ENCODE measurements at places on chromosomes 16 and 17.

DNA sequence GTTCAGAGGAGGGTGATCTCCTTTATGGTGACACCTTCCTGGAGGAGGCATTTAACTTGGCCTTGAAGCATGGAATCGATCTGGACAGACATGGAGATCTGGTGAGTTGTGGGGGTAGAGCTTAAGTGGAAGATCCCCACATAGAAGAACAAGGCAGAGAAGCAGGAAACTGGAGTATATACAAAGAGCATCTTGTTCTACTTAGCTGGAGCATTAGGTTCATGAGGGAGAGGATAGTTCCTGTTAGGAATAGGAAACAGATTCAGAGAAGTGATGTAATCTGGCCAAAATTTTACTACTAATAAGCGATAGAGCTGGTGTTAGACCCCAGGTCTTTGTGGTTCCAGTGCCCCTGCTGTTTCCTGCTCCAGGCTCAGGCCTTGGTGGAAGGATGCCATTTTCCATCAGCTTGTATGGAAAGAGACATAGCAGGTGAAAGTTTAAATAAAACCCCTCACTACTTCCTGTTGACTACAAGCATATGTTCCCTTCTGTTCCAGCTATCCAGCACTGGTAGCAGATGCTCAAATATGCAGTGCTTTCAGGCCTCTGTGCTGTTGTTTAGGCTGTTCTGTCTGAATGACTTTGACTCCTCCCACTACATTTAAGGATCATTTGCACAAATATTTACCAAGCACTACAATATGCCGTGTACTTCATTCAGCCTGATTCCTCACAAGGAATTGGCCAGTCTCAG lies 9.4 kb downstream of the RPAIN start:
- no peak for DNase-seq

DNA sequence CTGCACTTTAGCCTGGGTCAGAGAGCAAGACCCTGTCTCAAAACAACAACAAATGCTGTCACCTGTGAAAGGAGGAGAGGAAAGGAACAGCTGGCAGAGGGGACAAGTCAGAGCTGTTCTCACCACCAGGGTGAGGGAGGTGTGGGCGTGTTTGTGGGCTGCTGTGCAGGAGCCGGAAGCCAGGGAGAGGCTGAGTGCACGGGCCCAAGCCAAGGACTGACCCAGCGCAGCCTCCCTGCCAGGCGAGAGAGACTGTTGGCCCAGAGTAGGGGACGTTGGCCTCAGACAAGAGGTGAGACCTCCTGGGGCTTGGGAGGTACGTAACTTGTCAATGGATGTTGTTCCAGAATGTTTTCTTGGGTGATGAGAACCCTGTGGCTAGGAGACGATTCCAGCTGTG lies 10.7 kb downstream of the SPNS2 start:
- no peak for DNase-seq

- no peak for DNase-seq
Observed at GRCh38 chr16:15899538-15900100, 11.2 kb upstream of the CEP20 start.

- no peak for DNase-seq
Observed at GRCh38 chr17:74135391-74136167, 67.9 kb upstream of the RPL38 start.

GRCh38 chr17:1958134-1958881 lies 66.8 kb downstream of the RTN4RL1 start:
- DNase-seq = no peak

All from globus pallidus (tissue), 1 donor.